ENCODE measurements at places on chromosomes 5 and 9. TPM values are rescaled to one million over a fixed set of nuclear protein-coding genes. Genes with fewer than 3 reads are reported as not detected.

Gene RUSC2
- 46.4 TPM for total RNA-seq

Gene UBAP1
- 39.0 TPM for total RNA-seq

Gene SPARC
- total RNA-seq: 1,594 TPM

Gene GCNT1
- 0.44 TPM for total RNA-seq

Gene EGFLAM
- total RNA-seq: 10.1 TPM

Gene FBLL1
- 0.29 TPM for total RNA-seq

Gene TEX48
- not detected for total RNA-seq

Gene LOX
- total RNA-seq: 92.5 TPM

Gene QRFP
- not detected for total RNA-seq

Gene PRLR
- 0.22 TPM for total RNA-seq

Gene NIM1K
- 0.43 TPM for total RNA-seq

Gene CFAP90
- not detected for total RNA-seq

Gene F2RL2
- total RNA-seq: 6.6 TPM

Gene PLAC8L1
- total RNA-seq: not detected

Gene HSD17B3
- total RNA-seq: not detected

Gene SLC36A3
- not detected for total RNA-seq

Gene SOX30
- not detected for total RNA-seq

Gene ZNF879
- total RNA-seq: 3.3 TPM

Gene SNCB
- total RNA-seq: 0.14 TPM

Gene RNF208
- total RNA-seq: 0.43 TPM

Gene SHOC1
- 0.14 TPM for total RNA-seq

Gene ITGA1
- total RNA-seq: 237 TPM

Gene PITX1
- 76.3 TPM for total RNA-seq

Gene SLC23A1
- total RNA-seq: not detected

Gene CORO2A
- total RNA-seq: 0.44 TPM

Gene MYMK
- total RNA-seq: not detected

Gene AQP3
- total RNA-seq: 5.9 TPM

Gene BARHL1
- total RNA-seq: not detected

Gene TRMO
- total RNA-seq: 13.3 TPM

Gene STPG3
- total RNA-seq: not detected

Gene THBS4
- 0.14 TPM for total RNA-seq

Gene ABLIM3
- 71.4 TPM for total RNA-seq

Gene TXNDC8
- not detected for total RNA-seq

Gene HK3
- total RNA-seq: under 0.01 TPM

Gene FOXD4L5
- not detected for total RNA-seq

Gene SH3PXD2B
- total RNA-seq: 39.6 TPM

Gene FANCG
- 52.3 TPM for total RNA-seq

Gene FOCAD
- 85.5 TPM for total RNA-seq
